Astrocyte of the cerebellum (primary cell): ENCODE measurements at places on chromosomes 5 and 9.

DNA sequence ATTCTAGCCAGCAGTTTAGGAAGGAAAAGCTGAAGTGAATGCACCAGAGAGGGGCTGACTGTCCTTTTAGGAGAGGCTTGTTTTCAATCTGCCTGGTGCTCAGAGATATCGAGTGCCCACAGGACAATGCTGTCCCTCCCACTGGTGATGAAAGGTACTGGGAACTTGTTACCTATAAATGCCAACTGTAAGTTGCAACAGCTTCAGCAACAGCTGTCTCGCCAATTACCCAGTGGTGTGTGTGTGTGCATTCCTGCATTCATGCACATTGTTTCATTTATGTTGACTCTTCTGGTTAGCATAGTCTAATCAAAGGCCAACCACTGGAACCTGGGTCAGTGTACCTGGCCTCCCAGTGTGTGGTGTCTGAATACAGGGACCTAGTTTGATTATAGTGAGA lies 161.1 kb downstream of the CSNK1G3 start:
- DNase-seq: no peak

DNA sequence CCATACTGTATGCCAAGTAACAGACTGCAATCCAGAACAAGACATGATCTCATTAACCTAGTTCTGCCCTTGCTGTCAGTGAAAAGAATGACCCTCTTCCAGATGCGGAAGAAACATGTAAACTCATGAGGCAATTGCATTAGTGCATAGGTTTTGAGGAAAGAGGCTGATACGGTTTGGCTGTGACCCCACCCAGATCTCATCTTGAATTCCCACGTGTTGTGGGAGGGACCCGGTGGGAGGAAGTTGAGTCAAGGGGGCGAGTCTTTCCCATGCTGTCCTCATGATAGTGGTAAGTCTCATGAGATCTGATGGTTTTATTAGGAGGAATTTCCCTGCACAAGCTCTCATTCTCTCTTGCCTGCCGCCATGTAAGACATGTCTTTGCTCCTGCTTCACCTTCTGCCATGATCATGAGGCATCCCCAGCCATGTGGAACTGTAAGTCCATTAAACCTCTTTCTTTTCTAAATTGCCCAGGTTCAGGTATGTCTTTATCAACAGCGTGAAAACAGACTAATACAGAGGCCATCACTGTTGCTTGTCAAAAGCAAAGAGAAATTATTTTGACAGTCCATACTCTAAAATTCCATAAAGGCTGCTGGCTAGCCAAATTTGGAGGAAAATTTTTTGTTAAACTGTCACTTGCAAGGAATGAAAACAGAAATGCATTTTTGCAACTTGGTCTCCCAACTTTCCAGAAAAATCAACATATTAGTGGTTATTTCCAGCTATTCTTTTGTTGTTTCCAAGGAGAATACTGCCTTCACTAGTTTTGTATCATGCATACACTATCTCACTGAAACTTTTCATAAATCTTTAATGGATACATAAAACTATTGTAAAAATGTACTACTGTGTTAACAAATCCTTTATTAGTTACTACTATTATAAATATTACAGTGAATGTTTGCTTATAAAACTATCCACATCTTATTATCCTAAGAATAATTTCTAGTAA lies 3.2 kb upstream of the ARL15 start:
- no peak for DNase-seq

DNA sequence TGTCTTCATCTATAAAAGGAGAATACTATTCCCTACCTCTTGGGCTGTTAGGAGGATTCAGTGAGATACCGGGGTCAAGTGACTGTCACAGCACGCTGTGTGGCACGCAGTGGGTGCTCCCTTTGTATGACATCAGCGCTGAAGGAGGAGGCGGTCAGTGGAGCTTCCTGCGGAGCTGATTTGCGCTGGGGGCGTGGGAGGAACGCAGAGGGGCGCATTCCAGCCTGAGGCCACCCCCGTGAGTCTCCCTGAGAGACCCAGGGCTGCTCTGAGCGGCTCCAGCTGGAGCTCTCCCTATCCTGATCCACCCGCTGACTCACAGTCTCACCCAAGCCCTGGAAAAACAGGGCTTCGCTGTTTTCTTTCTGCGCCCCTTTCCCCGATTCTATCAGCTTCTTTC lies 24.3 kb upstream of the NEURL1B start:
- no peak for DNase-seq

- no peak for DNase-seq
Measured at GRCh38 chr9:98303633-98304125, 48.2 kb upstream of the TBC1D2 start.

GRCh38 chr9:129487658-129488483 lies 133.0 kb downstream of the C9orf50 start:
- no peak for DNase-seq

- peak; percentile 97 for DNase-seq
Measured at GRCh38 chr5:28542987-28543386, 1504.6 kb upstream of the CDH9 start.

- no peak for DNase-seq
Measured at GRCh38 chr5:11642438-11642837, 261.8 kb downstream of the CTNND2 start.

GRCh38 chr9:104906441-104907277 lies 21.3 kb downstream of the ABCA1 start:
- DNase-seq: no peak

- DNase-seq: peak; percentile 67
Measured at GRCh38 chr5:61450493-61451279, 118.6 kb downstream of the ZSWIM6 start.

DNA sequence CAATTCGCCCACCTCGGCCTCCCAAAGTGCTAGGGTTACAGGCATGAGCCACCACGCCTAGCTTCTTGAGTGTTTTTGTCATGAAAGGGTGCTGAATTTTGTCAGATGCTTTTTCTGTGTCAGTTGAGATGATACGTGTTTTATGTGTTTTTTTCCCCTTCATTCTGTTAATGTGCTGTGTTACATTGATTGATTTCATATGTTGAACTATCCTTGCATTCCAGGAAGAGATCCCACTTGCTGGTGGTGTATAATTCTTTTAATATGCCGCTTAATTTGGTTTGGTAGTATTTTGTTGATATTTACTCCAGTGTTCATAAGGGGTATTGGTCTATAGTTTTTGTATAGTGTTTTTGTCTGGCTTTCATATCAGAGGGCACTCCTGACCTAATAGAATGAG lies 13.6 kb downstream of the ZBTB43 start:
- DNase-seq: no peak

DNA sequence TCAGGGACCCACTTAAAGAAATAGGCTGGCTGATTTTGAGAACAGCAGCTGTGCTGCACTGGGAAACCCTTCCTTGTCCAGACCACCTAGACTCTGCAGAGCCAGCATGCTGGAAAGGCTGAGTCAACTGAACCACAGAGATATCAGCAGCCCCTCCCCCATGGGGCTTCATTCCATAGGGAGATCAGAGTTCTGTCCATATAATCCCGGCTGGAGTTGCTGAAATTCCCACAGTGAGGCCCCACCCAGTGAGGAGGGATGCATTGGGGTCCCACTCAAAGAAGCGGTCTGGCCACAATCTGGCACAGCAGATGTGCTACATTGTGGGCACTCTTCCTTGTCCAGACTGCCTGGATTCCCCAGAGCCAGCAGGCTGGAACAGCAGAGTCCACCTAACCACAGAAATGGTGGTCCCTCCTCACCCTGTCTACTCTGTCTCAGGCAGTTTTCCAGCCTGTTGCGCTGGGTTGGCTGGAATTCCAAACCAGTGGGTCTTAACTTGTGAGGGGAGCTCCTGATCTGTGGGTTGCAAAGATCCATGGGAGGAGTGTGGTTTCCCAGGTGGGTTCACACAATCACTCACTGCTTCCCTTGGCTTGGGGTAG lies 127.1 kb downstream of the RNF180 start:
- peak; percentile 27 for DNase-seq

GRCh38 chr9:79731171-79731890 lies 159.6 kb downstream of the TLE4 start:
- no peak for DNase-seq

DNA sequence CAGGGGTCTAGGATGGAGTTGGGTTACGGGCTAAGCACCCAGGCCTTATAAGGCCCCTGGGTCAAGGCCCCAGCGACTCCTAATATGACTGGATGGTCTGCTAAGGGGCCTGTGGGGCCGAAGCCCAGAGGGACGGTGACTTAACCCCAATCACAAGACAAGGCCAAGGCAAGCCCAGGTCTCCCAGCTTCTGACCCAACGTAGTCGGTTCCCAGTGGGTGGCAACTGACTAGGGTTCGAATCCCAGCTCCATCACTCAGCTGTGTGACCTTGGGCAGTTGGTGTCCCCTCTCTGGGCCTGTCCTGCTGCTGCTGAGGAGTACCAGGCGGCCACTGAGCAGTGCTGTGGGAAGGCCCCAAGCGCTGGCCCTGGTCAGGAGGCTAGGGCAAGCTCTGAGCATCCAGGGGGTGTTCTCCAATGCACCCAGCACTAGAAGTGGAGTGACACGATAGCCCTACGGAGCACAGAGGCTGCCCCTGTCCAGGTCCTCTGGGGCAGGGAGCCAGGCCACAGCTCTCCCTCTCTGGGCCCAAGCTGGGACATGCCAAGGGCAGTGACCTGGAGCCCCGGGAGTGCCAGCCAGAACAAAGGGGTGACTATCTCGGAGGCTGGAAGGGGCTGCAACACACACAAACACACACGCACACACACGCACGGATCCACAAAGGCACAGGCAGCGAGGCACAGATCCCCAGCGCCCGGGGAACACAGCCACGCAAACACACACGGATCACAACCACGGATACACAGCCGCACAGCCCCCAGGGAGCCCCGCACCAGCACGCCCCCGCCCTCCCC lies 512 bp downstream of the AK1 start:
- no peak for DNase-seq

DNA sequence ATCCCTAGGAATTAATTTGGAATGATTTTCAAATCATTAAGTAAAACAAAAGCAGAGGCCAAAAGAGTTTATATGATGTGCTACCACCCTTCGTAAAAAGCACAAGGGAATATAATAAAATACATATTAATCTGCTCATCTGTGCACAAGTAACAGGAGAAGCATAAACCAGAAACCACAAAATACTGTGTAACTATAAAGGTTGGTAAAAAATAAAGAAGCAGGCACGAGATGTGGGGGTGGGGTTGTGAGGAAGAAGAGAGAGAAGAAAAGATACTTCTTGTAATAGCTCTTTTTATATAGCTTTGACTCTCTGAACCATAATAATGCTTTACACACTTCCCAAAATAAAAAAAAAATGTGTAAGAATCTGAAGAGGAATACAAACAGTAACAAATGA lies 214.9 kb upstream of the EFNA5 start:
- DNase-seq: no peak

DNA sequence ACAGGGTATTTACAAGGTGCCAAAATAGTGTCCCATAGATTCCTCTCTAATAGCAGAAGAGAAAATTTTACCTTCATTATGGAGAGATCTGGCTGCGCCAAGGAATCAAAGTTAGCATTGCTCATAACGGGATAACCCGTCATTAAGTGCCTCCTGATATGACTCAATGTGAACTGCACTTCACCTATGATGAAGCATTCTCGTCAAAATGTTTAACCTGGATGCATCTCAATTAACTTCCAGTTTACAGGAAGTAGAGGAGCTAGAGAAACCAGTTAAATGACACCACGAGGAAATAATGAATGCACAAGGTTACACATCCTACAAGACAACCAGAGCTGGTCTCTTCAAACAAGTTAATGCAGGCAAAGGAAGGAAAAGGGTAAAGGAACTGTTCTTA lies 17.2 kb downstream of the FBXW11 start:
- DNase-seq: no peak

- DNase-seq: no peak
Measured at GRCh38 chr5:72107131-72107900, at the start of gene MAP1B. TSS of gene MAP1B (plus strand) at chr5:72107475. CDS start at chr5:72107532, 57 bp downstream.

- no peak for DNase-seq
Measured at GRCh38 chr9:445033-445432, 230.4 kb downstream of the DOCK8 start.

- no peak for DNase-seq
Measured at GRCh38 chr9:99356512-99356971, 134.5 kb downstream of the SEC61B start.

DNA sequence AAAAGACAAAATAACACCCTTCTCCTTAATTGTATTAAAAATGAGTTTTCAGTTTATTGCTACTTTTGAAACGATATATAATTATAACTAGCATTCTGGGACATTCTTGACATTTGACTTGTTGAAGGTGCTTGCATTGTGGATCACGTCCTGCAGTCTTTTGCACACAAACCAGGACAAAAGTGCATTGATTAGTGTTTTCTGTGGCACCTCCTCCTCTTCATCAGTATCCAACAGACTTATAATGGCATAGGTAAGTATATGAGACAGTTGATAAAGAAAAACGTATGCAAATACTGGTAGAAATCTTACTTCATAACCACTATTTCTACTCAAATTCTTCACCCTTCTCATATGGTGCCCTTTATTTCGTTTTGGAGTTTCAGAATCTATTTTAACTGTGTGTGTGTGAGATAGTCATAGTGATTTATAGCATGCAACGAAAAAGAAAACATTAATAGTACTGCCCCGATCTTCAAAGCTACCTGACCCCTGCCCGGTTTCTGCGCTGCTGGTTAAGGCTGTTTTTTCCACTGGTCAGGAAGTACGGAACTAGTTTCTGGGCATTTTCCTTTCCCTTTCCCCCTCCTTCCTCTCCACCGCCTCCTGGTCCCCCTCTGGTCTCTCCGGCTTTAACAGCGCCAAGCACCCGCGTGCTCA lies 639 bp upstream of the RASA1 start:
- no peak for DNase-seq

GRCh38 chr5:39062530-39062929 lies 11.7 kb downstream of the RICTOR start:
- DNase-seq: no peak

DNA sequence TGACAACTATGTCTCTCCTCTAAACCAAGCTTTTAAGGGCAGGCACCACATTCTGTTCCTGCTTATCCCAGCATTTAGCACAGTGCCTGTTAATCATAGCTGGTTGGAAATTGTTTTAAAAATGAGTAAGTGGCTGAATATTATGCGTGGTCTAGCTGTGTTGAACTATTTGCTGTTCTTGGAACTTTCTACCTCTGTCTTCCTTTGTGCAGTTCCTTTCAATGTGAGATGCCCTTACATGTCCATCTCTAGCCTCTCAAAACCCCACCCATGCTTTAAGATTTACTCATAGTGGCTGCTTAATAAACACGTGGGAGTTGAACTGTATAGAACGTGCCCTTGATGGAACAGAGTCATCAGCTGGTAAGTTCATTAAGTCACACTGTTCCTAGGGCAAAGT lies 34.5 kb downstream of the C9orf57 start:
- DNase-seq: no peak

GRCh38 chr9:16458696-16459420 lies 411.6 kb downstream of the BNC2 start:
- peak; percentile 36 for DNase-seq
